ENCODE measurements at places on chromosomes 6 and 20. TPM values are rescaled to one million over a fixed set of nuclear protein-coding genes. Genes with fewer than 3 reads are reported as not detected.

Gene BEND6
- 10.9 TPM for total RNA-seq

Gene FAM50B
- 1.6 TPM for total RNA-seq

Gene C6orf47
- total RNA-seq = 19.1 TPM

Gene DSP
- total RNA-seq = 471 TPM

Gene BCKDHB
- 28.1 TPM for total RNA-seq

Gene RIN2
- 24.4 TPM for total RNA-seq

DNA sequence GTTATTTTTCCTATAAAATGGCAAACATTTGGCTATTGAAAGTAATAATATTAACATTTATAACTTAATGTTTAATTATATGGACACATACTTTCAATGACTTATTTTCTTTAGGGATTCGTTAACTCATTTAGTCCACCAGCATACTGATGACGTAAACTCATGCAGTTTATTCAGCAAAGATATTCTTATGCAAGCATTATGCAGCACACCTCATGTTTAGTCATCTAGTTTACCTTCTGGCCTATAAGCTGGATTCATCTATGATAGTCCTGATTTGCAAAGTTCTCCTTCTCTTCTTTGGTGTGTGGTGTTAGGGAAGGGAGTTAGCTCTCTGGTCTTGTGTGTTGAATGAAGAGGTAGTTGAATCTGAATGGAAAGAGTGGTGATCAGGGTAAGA, 60.0 kb downstream of the OR2J2 start:
- H3K4me3 ChIP-seq = no peak overlapping the region
- DNase-seq = no peak
- no peaks in the 10 kb centered on the region for H3K4me1 ChIP-seq
- H3K27me3 ChIP-seq = peaks cover 14% of the 10 kb centered on the region
- H3K36me3 ChIP-seq = no peaks in the 10 kb centered on the region

DNA sequence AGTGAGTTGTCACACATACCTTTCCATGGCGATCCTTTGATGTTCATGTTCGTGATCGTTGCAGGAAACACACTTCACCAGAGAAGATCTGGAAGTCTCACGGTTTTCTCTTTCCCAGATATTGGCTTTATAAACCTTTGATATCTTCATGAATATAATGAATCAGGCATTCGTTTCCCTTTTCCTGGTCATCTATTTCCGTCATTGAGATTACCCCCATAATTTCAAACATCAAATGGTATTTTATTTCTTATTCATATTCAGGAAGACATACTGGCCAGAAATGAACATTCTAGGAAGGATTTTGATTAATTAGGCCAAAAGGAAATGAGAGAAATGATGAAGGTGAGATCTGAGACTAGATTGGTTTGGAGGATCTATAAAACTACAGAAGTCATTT, at the start of gene PRL:
Gene PRL (minus strand): TSS at position 101 of the 400 bp plus-strand sequence. CDS start 54 bp downstream, at position 47.
- peaks cover 6% of the 10 kb centered on the region for H3K4me1 ChIP-seq
- no peak within 1 kb of the TSS for H3K27ac ChIP-seq
- DNase-seq = no peak
- no peaks in the 10 kb centered on the region for H3K36me3 ChIP-seq
- no peaks in the 10 kb centered on the region for H3K27me3 ChIP-seq

DNA sequence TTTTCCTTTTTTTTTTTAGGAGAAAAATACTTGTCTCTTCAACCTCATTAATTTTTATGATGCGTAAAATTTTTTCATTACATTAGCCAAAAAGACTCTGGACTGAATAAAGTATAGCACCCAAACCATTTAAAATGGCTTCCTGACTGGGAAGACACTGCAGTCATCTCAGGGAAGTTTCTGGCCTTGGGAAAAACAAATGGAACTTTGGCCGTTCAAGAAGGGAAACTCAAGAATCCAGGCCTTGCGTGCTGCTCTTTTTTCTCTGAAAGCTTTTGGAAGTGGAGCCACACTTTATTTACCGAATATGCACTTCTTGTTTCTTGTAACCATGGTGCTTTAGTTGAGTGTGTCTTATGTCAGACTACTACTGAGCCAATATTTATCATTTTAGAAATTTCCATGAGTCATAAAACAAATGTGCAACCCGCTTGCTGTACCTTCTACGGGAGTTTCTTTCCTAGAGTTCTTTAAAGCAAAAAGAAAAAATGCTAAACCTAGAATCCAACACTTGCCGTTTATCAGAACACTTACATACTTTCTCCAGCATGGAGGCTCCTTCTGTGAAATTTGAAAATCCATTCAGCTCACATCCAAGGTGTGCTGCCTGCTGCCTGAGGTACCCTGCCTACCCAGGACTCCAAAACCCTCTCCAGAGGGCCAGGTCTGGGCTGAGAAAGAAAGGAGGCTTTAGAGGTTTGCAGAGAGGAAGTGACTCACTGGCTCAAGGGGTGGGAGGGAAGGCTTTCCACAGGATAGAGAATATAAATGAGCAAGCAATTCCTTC, 11.5 kb upstream of the DSTN start:
- H3K27me3 ChIP-seq = no peaks in the 10 kb centered on the region
- H3K27ac ChIP-seq = peak overlapping the region; percentile 100
- no peaks in the 10 kb centered on the region for H3K36me3 ChIP-seq

GRCh38 chr20:4038676-4039370, 23.5 kb upstream of the RNF24 start:
- no peaks in the 10 kb centered on the region for H3K27me3 ChIP-seq
- H3K27ac ChIP-seq = no peak overlapping the region
- H3K36me3 ChIP-seq = no peaks in the 10 kb centered on the region
- no peak overlapping the region for H3K4me3 ChIP-seq
- DNase-seq = no peak

DNA sequence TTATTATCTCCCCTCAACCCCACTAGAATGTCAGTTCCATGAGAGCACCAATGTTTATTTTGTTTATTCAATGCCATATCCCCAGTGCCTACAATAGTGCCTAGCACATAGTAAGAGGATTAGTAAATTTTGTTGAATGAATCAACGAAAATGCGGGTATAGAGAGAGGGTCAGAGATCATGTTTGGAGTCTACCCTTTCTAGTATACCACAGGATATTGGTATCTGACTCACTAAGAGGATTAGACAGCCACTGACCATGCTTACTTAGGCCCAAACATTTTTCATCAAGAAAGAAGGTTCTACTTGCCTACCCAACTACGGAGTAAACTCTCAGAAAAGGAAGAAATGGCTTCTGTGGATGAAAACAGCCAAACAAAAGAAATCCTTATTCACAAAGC, 356.8 kb downstream of the BTBD9 start:
- no peak overlapping the region for H3K27ac ChIP-seq
- H3K27me3 ChIP-seq = no peaks in the 10 kb centered on the region
- no peak overlapping the region for H3K4me3 ChIP-seq
- H3K36me3 ChIP-seq = peaks cover 1% of the 10 kb centered on the region
- DNase-seq = no peak

DNA sequence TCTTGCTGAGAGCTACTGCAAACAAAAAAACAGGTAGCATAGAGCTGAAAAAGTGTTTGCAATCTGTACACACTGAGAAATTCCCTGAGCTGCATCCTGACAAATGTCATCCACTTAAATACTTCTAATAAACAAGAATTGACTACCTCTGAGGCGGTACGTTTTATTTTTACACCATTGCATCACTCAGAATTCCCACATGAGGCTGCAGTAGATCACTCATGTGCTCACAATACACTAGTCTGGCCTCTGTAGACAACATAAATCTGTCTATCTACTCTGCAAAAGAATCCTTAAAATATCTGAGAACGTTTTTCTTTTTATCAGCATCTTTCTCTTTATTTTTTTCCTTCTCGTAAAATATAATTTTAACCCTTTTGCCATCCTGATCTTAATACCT, 661.4 kb downstream of the EPHA7 start:
- H3K27me3 ChIP-seq = no peaks in the 10 kb centered on the region
- peaks cover under 1% of the 10 kb centered on the region for H3K36me3 ChIP-seq
- H3K4me1 ChIP-seq = peaks cover 9% of the 10 kb centered on the region
- no peak for DNase-seq

DNA sequence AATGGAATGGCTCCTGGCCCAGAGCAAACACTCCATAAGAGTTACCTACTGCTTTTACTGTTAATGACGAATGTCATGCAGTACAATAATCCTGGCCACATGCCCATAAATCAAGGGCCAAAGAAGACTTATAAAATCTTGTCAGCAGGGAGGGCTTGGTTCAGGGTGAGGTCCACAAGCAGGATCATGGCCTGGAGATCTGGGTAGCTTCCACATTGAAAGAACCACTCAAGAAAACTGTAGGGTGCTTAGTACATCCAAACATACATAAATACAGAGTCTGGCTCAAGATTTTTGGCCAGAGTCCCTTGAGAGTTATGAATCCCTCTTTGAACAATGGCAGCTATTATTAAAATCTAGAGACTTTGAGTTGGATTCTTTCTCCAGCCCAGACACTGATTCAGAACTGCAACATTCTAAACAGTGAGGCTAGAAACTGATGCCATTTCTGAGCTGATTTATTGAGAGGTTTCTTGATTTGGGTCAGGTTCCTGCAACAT, 188.7 kb downstream of the CDC5L start:
- no peaks in the 10 kb centered on the region for H3K36me3 ChIP-seq
- H3K4me3 ChIP-seq = no peak overlapping the region
- no peak overlapping the region for H3K27ac ChIP-seq
- H3K4me1 ChIP-seq = peaks cover 16% of the 10 kb centered on the region

DNA sequence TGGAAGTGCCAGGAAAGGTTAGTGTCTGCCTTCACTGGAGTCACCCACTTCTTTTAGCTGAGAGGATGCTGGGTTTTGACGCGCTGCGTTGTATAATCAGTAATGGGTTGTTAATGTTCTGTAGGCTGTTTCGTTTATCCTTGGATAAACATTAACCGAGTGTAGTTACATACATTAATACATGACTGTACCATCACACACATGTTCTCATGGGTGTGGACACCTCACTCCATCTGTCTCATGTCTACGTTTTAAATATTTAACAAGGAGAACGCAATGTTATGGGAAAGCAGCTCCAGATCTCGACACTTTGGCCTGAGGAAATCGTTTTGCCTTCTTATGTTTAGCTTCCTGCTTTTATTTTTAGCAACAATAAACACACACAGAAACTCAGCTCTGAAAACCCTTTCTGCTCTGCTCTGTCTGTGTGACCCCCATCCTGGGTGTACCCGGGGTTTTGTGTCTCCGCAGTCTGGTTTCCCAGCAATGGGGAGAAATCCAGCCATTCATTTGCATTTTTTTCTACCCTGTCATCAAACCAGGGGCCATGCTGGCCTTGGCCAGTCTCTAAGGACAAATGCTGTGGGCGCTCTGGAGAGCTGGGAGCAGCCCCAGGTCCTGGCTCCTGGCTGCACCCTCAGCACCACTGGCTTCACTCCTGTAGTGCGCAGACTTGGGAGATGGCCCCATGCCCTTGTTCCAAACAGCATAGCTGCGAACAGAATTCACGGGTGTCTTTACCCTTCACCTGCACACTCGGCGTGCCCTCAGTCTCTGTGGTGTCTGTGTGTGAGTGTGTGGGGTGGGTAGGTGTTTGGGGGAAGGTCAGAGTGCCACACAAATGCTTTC, 110.8 kb downstream of the ERMARD start:
- DNase-seq = no peak
- H3K27ac ChIP-seq = no peak overlapping the region
- H3K27me3 ChIP-seq = peaks cover 3% of the 10 kb centered on the region
- peaks cover 4% of the 10 kb centered on the region for H3K36me3 ChIP-seq
- H3K4me3 ChIP-seq = no peak overlapping the region

- peaks cover 27% of the 10 kb centered on the region for H3K4me1 ChIP-seq
- no peaks in the 10 kb centered on the region for H3K27me3 ChIP-seq
- DNase-seq = no peak
- no peaks in the 10 kb centered on the region for H3K36me3 ChIP-seq
- no peak overlapping the region for H3K27ac ChIP-seq
- no peak overlapping the region for H3K4me3 ChIP-seq
These were observed 3.1 kb downstream of the C6orf89 start for GRCh38 chr6:36888654-36889481.

DNA sequence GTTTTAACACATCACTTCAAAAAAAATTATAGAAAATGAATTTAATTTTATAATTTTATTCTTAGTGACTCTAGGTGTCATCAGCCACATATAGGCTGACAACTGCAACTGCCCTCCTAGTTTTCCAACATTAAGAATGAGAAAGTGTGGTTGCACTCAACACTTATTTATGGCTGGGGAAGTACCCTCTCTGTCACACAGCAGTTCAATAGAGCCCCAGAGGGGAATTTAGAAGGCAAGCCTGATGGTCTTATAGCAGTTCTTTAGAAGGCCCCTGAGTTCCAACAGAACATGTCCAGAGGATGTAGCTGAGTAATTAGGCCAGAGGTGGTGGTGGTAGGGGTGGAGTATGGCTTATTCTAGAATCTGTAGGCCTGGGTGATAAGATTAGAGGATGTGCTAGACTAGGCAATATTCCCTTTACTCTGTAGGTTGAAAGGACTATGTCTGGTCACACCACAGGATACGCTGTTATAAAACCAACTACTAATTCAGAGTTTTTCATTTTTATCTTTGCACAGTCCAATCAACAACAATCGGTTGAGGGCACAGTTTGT, 226.5 kb upstream of the CITED2 start:
- H3K4me1 ChIP-seq = peaks cover 40% of the 10 kb centered on the region
- no peaks in the 10 kb centered on the region for H3K36me3 ChIP-seq
- DNase-seq = no peak
- no peak overlapping the region for H3K4me3 ChIP-seq
- no peaks in the 10 kb centered on the region for H3K27me3 ChIP-seq

DNA sequence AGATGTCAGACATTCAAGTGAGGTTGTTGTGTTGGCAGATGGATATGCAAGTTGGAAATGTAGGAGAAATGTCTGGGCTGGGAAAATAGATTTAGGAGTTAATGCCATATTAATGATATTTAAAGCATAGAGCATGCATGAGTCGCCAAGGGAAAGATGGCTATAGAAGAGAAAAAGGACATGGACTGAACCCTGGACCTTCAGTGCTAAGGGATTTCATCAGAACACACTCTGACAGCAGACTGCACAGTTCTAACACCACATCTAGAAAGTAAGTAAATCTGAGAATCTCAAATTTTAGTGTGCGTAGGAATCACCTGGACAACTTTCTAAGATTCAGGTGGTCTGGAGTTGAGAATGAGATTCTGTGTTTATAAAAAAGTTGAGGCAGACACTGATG, 17.3 kb upstream of the POLR1H start:
- H3K4me1 ChIP-seq = peaks cover 23% of the 10 kb centered on the region
- no peaks in the 10 kb centered on the region for H3K36me3 ChIP-seq
- no peak for DNase-seq
- H3K4me3 ChIP-seq = no peak overlapping the region

DNA sequence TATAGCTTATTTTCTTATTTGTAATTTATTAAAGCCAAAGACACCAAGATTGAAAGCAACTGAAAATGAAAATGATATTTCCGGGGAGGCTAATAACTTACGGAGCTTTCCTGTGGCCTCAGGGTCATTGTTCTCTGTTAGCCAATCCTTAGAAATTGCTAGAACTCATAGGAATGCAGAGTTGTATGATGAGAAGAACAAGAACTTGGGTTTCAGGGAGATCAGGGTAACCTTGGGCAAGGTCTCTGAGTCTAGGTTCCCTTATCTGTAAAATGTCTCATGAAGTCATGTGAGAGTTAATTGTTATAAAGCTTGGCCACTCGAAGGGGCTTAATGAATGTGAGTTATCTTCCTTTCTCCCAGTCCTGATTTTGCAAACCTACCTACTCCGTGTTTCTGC, 20.1 kb upstream of the SERINC3 start:
- H3K27ac ChIP-seq = no peak overlapping the region
- no peak overlapping the region for H3K4me3 ChIP-seq
- no peaks in the 10 kb centered on the region for H3K27me3 ChIP-seq
- H3K36me3 ChIP-seq = no peaks in the 10 kb centered on the region

Measured in chondrocyte (in vitro differentiated cells).